Esophagus squamous epithelium (tissue), 5 donors: ENCODE measurements at places on chromosomes 3 and 15. TPM values are rescaled to one million over a fixed set of nuclear protein-coding genes. Genes with fewer than 3 reads are reported as not detected.

Gene CHST13
- not detected for total RNA-seq

Gene STRIT1
- not detected for total RNA-seq

Gene CIB2
- total RNA-seq: 11.8 TPM

DNA sequence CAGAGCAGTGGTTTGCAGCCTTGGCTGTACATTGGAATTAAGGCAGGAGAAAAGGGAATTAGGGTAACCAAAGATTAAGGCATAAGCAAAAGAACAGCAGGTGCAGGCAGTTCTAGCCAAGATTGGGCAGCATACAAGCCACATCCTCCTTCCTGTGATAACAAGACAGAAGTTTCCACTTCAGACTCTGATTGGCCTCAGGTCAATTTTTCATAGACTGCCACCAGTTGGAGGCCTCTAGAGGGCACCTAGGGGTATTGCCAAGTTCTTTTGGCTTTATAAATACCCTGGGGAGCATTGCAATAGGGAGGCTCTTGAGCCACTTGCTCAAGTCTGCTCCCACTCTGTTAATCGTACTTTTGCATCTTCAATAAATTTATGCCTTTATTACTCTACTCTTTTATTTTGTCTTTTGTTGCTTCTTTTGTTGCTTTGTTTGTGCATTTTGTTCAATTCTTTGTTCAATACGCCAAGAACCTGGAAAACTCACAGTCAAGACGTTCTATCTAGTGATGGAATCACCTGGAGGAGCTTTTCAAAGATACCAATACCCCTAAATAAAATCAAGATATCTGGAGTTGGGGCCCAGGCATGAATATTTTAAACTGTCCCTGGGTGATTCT is 32.2 kb upstream of the FMN1 start:
- no peak for DNase-seq
- no peaks in the 10 kb centered on the region for H3K36me3 ChIP-seq
- H3K27ac ChIP-seq: no peak overlapping the region

GRCh38 chr3:16975083-16975482 is 90.3 kb downstream of the PLCL2 start:
- no peaks in the 10 kb centered on the region for H3K27me3 ChIP-seq
- H3K4me1 ChIP-seq: no peaks in the 10 kb centered on the region
- no peak for DNase-seq
- no peak overlapping the region for H3K27ac ChIP-seq

Gene SNX33
- 20.3 TPM for total RNA-seq

Gene ARHGEF26
- 11.1 TPM for total RNA-seq
